ENCODE measurements at places on chromosomes 12 and 14.
A peak's percentile ranks its signal among the peaks of the same experiment; 100 is the strongest.

- peak; percentile 43 for DNase-seq
Observed at GRCh38 chr14:23567186-23568020, at the start of gene AP1G2. TSS of gene AP1G2 (minus strand) at chr14:23567791. CDS start at chr14:23567314, 477 bp downstream.

- DNase-seq = no peak
Observed at GRCh38 chr12:45674181-45674977, 55.1 kb upstream of the ARID2 start.

DNA sequence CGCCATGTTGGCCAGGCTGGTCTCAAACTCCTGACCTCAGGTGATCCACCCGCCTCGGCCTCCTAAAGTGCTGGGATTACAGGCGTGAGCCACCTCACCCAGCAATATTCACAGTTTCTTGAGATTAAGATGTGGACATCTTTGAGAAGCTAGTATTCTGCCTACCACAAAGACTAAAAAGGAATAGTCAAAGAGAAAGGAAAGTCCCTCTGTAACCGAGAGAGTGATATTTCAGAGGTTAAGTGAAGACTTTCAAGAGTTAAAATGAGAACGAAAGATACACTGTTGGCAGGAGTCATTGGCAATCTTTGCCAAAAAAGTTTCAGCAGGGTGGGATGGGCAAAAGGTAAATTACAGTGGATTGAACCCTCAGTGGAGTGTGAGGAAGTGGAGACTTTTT is 15.6 kb downstream of the DGKA start:
- DNase-seq = no peak

- no peak for DNase-seq
Observed at GRCh38 chr12:132872975-132873421, 14.4 kb downstream of the CHFR start.

- DNase-seq = no peak
Observed at GRCh38 chr14:35810963-35811362, 1.9 kb upstream of the RALGAPA1 start.

DNA sequence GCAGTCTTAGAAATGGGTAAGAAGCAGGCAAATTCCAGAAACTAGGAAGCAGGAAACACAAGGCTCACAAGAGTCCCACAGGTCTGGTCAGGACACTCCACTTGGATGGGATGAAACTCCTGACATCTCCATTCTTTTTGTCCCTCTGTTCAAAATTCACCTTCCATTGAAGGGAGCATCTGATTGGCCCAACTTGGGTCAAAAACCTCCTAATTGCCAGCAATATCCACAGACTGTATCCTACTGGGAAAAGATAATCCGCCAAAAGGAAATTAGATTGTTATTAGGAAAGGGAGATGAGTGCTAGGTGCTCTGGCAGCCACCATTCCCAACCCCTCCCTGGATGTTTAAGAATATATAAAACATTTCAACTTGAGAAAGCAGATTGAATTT is 256.9 kb downstream of the ZFP36L1 start:
- no peak for DNase-seq
